Activated T-helper 1 cell treated with anti-CD3 and anti-CD28 coated beads, Interleukin-2, amount 50 U/mL, for 16 hours (primary cell): ENCODE measurements at places on chromosomes 5 and 9.

DNA sequence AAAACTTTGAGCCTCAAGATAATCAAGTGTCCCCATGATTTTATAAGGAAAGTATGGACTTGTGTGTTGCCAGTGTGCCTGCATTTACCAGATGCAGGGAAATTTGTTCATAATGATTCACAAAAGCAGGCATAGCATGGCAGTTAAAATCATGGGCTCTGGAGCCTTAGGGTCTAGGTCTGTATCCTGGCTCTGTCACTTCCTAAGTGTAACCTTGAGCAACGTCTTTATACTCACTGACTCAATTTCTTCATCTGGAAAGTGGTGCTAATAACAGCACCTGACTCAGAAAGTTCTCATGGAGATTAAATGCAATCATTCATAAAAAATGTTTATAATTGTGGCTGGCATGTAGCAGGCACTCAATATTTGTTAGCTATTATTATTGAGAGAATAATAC, 234.9 kb downstream of the SAXO1 start:
- DNase-seq, result no peak

DNA sequence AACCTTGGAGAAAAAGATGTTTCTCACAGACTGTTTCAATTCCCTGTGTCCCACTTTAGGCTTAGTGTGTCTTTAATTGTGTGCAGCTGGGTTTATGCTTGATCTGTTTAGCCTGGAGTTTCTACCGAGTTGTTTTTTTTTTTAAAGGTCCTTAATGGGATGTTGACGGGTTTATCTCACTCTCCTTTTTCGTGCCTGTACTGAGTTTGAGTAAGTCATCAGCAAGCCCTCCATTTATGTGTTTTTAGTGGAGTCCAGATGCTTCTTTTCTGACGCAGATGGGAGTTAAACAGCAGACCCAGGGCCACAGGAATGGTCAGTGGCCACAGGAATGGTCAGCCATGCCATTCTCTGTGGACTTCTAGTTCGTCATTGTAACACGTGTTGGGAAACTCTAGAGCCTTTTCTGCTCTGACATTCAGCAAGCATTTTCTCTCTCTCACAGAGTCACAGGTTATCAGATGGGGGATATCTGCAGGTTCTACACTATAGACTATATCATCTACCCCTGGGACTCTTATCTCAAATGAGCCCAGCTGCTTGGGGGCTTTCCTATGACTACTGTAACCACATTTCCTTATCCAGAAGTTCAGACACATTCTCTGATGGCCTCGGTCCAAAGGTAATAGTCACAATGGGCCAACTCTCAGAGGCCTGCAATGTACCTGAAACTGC, 190.5 kb downstream of the TTLL11 start:
- DNase-seq, result no peak

DNA sequence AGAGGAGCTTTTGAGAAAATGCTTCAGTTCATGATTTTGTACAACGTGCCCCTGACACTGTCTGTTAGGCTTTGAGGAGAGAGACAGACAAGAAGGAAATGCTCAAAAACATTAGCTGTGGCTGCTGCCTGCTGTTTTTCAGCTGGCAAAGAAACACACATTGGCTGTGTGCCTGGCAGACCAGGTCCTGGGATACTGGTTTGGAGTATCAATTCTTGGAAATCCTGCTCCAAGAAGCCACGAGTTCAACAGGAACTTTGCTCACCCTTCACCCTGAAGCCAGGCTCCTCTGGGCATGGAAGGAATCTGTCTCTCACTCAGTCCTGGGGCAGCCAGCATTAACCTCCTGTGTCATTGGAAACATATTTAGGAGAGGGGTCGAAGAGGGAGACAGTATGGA, 245.5 kb downstream of the AUH start:
- DNase-seq, result no peak

DNA sequence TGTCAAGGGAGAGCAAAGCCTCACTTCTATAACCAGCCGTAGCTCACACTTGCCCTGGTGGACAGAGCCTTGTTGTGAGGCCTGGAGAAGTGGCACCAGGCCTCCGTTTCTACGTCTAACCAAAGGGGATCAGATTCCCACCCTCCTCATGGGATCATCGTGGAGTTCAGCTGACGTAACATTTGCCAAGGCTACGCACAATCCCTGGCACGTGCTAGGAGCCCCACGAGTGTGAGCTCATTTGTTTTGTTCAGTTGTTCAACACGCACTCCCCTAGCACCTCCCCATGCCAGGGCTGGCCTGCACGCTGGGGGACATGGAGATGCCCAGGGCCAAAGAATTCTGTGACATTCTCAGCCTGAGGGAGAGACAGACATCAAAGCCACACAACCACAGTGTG, 23.1 kb downstream of the ADGRD2 start:
- DNase-seq, result no peak

DNA sequence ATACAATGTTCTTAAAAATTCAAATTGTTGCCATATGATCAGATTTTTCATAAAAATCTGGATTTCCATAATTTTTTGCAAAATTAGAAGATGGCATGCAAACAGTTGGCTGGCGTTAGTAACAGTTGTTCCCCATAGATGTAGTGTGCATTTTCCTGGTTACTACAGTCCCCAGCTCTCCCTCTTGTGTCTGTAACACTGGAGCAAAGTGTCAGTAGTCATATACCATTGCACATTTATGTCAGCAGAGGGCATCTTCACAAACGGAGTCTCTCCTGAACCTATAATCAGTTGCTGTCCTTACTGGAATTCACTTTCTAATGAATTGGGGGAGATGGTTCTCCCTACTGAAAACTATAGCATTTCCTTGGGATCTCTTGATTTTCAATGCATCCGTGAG, 44.7 kb upstream of the DMAC1 start:
- no peak for DNase-seq

GRCh38 chr9:83307066-83307724, 231.0 kb downstream of the FRMD3 start:
- DNase-seq, result no peak

DNA sequence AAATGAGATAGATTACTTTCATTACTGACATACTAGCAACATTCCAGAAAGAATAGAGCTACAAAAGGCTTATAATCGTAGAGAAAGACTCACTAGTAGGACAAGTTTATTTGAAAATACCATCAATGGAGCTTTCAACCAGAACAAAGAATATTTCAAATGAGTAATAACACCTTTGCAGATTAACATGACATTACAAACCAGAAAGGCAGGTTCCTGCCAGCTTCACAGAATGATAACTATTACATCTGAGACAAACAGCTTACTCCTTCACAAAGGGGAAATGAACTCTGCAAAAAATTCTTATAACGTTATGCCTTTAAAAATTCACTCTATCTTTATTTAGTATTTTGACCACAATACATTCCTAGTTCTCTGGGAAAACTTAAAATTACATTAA, 103.1 kb downstream of the EPB41L4A start:
- no peak for DNase-seq
